M059J (cell line): ENCODE measurements at places on chromosomes 5 and 9.

DNA sequence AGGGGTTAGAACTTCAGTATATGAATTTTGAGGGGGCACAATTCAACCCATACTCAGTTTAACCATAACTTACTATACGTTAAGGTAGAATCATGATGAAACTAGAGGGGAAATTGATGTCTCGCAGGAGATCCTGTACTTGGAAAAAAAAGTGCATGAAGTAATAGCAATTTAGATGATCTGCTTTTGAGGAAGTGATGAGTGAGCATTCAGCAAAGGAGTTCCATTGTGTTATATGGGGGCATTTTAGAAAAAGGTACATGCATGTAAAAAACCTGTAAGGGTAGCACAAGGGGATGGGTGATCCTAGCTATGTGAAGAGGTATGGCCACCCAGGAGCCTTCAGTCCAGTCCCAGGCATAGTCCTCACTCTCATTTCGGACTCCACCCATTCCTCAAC, 14.8 kb upstream of the TMC1 start:
- DNase-seq, result no peak

DNA sequence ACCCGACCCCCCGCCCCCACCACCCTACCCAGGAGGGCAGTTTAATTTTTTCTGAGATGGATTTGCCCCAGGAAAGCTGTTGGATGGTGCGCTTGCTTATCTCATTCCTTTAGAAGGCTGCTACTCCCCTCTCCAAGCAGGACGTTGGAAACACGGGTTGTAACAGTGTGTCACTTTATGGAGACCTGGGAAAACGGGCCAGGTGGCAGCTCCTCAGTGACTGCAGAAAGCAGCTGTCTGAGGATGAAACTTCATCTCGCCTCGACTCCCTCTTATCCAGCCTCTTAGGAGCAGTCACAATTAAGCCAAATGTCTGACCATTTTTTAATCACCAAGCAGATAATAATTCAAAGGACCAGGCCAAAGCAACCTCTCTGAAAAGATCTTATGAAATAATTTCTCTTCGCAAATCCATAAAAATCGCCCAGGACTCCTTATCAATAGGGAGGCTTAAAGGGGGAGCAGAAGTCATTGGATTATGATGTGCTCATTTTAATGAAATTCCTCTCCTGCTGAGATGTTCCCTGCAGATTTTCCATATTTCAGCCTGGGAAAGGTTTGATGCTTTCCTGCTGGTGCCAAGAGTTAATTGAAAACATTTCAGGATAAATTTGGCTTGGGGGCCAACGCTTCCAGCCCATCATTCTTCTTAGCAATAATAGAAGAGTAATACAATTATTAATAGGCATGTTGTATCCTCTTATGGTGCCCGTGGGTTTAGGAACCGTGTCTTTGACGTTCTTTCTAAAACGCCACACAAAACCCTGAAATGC, 26.0 kb downstream of the GAS1 start:
- DNase-seq, result no peak

- peak; percentile 75 for DNase-seq
Measured at GRCh38 chr5:17305964-17306725, 88.7 kb downstream of the BASP1 start.

DNA sequence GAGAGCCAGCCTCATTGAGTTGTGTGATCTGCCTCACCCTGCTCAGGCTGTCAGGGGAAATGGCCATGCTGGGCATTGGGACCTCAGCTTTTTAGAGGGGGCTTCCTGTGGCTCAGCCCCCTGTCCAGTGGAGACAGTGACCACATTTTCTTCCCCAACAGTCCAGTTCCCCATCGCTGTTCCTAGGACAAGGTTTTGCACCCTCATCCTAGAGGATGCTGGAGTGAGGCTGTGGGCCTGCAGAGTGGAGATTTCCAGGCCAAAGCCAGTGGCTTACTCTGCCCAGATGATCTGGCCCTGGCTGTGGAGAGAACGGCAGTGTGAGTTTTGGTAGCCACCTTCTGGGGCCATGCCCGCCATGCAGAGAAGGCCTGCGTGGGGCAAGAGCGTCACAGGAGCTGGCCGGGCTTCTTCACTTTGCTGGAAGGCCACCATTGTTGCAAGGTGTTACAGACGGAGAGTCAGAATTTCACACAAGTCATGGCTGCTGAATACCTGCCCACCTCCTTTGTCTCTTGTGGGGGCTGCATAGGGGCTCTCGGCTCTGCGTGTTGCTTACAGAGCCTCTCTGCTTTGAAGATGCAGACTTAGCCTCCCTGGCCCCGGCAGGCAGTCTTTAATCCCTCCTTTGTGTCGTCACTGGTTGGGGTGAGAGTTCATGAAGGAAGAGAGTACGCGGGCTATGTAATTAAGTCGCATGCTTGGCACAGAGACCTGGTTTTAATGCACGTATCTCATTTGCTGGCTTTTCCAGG, 35.2 kb upstream of the PITX1 start:
- DNase-seq, result no peak

GRCh38 chr9:91852801-91853347, 97.2 kb downstream of the ROR2 start:
- DNase-seq, result no peak

DNA sequence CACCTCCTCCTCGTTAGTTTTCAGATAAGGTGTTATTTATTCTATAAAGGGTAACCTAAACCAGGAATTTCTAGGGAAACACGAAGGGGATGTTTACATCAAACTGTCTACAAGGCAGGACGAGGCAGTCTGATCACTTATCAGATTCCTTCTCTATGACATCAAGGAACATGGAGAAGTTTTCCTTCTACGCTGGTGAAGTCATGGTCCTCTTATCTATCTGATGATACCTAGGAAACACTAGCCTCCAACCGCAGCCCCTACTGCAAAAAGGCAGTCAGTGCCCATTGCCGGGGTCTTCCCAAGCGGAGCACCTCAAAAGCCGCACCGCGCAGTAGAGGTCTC, 1.5 kb downstream of the MPDZ start:
- no peak for DNase-seq

DNA sequence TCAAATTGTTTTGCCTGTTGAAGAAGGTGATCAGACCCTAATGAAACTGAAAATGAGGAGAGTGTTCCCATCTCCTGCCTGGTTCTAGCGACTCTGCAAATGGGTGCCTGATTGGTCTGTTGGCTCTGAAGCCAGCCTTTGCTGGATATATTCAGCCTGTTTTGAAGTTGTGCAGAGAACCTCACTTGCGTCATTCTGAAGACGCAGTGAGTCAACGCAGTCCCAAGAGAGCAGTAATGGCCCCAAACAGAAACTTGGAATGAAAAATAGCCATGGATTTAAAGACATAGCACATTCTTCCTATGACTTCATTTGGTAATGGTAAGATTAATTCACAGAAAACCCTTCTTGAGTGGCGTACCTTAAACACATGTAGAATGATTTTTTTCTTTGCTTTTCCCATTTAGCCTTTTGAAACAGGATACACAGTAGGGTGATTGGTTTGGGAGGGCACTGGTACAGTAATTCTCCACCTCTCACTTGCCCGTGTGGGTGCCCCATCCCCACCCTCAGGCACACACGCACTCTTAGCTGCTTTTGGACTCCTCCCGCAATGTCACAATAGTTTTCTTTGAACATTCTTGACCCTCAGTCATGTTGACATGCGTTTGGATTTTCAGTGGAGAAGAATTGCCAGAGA, 54.1 kb upstream of the ABL1 start:
- DNase-seq, result peak; percentile 49

GRCh38 chr5:160048131-160048530, 39.2 kb downstream of the TTC1 start:
- no peak for DNase-seq

- DNase-seq, result no peak
Measured at GRCh38 chr5:38468978-38469706, 87.3 kb downstream of the LIFR start.

DNA sequence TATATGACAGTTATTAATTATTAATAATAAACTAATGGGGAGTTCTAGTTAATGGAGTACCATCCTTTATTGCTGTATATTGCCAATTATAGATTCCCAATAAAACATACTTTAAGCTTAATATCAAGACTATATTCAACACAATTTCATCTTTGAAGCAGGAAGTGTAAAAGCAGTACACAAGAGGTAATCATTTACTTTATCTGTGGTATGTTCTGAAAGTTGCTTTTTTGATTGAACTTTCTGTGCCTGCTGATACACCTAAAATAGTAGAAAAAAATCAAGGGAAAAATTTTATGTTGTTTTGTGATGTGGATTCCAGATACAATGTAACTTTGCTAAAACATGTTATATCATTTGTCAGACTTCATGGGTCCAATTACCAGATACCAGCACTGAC, 58.0 kb downstream of the ACO1 start:
- DNase-seq, result no peak

- no peak for DNase-seq
Measured at GRCh38 chr5:132074772-132075718, 1.5 kb downstream of the CSF2 start.

- DNase-seq, result peak; percentile 88
Measured at GRCh38 chr5:35029333-35029732, 18.4 kb downstream of the AGXT2 start.

GRCh38 chr5:132754947-132755346, 7.7 kb downstream of the CCNI2 start:
- DNase-seq, result peak; percentile 32

DNA sequence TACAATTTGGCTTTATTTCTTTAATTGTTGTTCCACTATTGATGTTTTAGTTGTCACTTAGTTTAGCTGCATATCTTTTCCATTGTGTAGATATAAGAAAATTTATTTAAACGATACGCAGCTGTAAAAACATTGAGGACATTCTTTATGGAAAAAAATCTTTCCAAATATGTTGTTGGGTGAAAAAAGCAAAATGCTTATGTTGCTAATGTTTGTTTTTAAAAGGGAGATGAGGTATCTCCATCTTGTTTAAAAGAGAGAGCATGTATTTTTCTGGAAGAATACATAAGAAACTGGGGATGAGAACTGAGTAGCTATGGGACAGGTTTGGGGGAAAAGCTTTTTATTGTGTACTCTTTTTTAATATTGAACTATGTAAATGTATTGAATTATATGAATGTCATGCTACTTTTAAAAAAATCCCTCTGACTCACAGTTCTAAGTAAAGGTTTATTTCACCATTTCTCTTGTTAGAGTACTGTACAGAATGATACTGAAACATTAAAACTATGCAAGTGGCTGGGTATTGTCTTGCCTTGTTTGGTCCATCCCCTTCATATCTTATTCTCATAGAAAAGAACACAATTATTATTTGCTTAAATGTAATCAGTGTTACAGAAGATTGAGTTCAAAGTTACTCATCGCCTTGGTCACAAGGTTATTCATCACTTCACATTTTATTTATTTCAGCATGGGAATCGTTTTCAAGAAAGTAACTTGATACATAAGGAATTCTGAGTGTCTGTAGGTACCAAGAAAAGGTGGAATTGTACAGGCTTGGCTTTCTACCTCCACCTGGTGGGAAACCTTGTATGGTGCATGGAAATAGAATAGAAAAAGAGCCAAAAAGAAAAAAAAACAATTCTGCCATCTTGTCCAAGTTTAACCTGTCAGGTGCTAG, 85.8 kb downstream of the RIC1 start:
- DNase-seq, result peak; percentile 54

DNA sequence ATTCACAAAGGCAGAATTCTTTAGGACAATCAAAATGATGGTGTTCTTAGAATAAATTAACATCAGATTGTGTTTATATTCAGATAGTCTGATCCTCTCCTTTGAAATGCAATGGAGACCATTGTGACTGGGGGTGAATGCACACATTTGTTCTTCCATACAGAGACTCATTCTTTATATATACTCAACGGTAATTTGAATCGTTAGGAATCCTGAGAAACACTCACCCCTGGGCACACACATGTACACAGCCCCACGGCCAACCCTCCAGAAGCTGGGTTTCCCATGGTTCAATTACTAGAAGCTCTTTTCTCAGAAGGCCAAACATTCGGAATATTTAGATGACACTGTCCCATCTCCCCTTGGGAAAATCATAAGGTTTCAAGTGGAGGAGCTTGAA, 57.5 kb upstream of the EPB41L4B start:
- no peak for DNase-seq

- no peak for DNase-seq
Measured at GRCh38 chr5:175788155-175788787, 83.1 kb upstream of the CPLX2 start.

DNA sequence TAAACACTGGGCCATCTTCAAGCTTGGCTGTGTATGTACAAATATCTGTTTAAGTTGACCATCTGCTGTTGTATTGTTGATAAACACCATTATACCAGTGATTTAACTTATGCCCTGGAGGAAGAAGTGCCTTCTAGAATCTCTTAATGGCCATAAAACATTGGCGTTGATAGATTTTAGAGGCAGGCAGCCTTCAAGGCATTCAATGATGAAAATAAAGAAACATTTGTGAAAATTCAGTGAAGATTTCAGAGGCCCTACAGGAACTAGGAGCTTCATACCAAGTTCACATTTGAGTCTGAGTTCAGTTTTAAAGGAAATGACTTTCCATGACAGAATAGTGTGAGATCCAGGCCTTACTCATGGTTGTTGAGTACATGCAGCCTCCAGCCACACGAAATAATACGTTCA, 52.2 kb downstream of the MAP1B start:
- DNase-seq, result peak; percentile 67

DNA sequence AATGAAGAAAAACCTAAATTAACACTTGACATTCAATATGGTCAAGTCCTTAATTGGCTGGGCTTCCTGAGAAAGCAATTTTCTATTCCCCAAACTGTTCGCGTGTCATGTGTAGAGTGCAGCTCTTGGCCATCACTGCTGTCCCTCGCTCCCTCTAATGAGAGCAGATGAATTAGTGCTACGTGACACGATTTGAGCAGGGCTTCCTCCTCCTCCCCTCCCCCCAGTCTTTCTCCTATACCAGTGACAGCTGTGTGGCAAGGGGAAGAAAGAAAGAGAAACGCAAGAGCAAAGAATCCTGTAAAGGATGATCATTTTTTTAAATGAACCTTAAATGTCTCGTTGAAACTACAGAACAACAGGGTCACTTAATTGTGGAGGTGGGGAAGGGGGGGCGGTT, 159.6 kb downstream of the BNC2 start:
- no peak for DNase-seq

DNA sequence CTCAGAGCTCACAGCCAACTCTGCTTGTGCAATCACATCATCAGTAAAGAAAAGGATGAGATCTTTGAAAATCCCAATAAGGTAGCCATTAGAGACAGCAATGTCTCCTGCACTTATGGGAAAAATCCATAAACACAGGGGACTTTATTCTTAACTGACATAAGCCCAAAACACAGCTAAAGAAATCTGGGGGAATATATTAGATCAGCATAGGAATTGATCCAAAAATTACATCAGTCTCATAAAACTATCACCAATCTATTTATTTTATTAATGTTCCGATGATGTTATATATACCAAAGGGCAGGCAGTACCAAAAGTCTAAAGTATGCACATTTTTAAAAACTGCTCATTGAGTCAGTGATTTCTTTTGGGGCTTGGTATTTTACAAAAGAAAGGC, 6.9 kb downstream of the MRPS27 start:
- no peak for DNase-seq

GRCh38 chr9:20243841-20244240, 378.5 kb downstream of the MLLT3 start:
- DNase-seq, result no peak

DNA sequence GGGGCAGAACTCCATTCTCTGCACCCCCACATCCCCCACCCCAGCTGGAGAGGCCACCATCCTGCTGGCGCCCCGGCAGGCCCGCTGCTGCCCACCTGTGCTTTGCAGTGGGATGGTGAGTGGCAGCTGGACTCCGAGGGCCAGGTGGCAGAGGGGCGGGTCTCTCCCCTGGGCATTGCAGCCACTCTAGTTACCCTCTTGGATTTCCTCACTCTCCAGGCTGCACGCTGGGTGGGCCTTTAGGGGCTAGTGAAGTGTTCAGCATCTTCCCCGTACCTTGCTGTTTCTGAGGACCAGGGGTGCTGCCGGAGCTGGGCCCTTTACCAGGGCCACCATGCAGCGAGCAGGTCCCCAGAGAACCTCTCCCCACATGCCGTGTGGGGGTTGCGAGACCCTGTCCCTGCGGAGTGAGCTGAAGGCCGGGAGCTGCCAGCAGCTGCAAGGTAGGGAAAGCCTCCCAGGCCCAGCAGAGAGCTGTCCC, 88.4 kb upstream of the SH3PXD2B start:
- no peak for DNase-seq
